ENCODE measurements at places on chromosomes 3 and 15.
A peak's percentile ranks its signal among the peaks of the same experiment; 100 is the strongest.

DNA sequence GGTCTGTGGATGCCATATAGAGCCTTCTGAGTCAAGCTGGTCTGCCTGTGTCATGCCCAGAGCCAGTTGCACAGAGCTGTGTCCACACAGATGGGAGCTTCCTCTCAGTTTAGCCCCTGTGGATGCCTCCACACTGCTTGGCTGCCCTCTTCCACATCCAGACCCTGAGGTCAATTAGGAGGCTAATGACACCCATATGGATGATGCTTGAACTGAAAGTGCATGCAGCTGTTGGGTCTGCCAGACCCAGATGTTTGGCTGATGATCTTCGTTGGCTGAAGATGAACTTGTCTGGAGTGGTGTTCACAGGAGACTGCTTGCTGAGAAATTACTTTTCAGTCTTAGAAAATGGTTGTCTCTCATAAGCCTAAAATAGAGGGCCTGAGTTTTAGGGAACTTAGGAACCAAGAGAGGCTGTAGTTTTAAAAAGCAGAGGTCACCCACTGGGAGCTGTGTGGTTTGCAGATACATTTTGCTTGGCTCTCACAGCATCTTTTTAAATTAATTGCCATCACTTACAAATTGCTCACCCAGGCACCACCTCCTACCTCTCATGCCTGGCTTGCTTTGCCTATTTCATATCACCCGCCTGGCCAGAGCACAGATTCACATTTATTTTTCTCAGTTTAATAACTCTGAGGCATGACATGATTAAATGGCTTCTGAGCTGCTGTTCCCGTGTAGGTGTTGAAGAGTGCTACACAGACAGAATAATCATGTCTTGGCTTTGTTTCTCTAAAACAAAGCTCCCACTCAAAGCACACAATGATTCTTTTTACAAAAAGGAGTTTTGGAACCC, 176.1 kb downstream of the MINAR1 start:
- DNase-seq, result no peak
- H3K27me3 ChIP-seq, result no peaks in the 10 kb centered on the region
- no peaks in the 10 kb centered on the region for H3K36me3 ChIP-seq
- H3K4me3 ChIP-seq, result no peak overlapping the region
- H3K4me1 ChIP-seq, result no peaks in the 10 kb centered on the region

DNA sequence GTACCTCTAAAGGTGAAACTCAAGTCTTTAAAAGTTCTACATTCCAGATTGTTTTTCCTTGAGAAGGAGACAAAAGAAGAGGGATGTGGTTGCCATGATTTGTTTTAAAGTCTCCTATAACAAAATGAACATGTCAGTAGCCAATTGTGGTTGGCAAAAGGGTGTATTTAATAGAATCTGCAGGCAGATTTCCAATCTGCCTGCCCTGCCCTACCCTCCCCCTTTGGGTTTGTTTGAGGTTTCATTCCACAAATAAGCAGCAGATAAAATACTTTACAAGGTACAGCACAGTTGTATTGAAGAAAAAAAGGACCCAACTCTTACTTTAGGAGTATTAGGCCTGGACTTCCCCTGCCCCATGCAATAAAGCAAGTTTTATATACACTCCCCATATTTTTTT, 59.5 kb downstream of the MLH1 start:
- peaks cover 6% of the 10 kb centered on the region for H3K36me3 ChIP-seq
- H3K27ac ChIP-seq, result no peak overlapping the region
- no peaks in the 10 kb centered on the region for H3K4me1 ChIP-seq
- no peaks in the 10 kb centered on the region for H3K27me3 ChIP-seq
- DNase-seq, result no peak

DNA sequence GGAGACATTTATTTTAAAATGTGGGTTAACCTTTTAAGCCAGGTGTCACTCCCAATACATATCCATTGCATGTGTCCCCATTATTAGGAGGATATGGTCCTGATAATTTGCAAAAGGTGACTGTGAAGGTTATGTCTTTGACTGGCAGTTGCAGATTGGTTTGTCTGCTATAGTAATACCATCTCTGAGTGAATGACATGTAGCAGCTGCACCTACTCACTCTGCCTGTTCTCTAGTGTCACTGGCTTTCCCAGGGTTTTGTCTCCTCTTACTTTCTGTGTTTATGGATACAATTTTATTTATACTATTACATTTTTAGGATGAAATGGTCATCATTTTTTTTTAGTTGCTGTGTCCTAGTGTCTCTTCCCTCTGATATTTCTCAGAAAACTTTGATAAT, 393.2 kb downstream of the C3orf38 start:
- H3K27ac ChIP-seq, result no peak overlapping the region
- H3K4me3 ChIP-seq, result no peak overlapping the region
- H3K4me1 ChIP-seq, result no peaks in the 10 kb centered on the region
- no peaks in the 10 kb centered on the region for H3K36me3 ChIP-seq

- H3K27me3 ChIP-seq, result no peaks in the 10 kb centered on the region
- peak overlapping the region; percentile 10 for H3K27ac ChIP-seq
- peak; percentile 6 for DNase-seq
- H3K4me3 ChIP-seq, result no peak overlapping the region
- no peaks in the 10 kb centered on the region for H3K36me3 ChIP-seq
These were observed 5.2 kb downstream of the NKTR start for GRCh38 chr3:42605546-42606173.

GRCh38 chr3:32758375-32758753, 59.4 kb upstream of the TRIM71 start:
- no peaks in the 10 kb centered on the region for H3K36me3 ChIP-seq
- no peaks in the 10 kb centered on the region for H3K27me3 ChIP-seq
- H3K4me3 ChIP-seq, result no peak overlapping the region
- peaks cover 12% of the 10 kb centered on the region for H3K4me1 ChIP-seq
- no peak for DNase-seq

Data from neural progenitor cell (in vitro differentiated cells).